A673 (cell line): ENCODE measurements at places on chromosomes 16 and 17. TPM values are rescaled to one million over a fixed set of nuclear protein-coding genes. Genes with fewer than 3 reads are reported as not detected.

The MEOX1 gene
- 0.82 and 1.1 TPM in 2 replicates for total RNA-seq

The PRSS22 gene
- total RNA-seq = not detected in 2 replicates

GRCh38 chr17:65604070-65604469 is 42.6 kb upstream of the AXIN2 start:
- H3K27me3 ChIP-seq = no peaks in the 10 kb centered on the region
- peak; percentile 51 for DNase-seq
- H3K4me1 ChIP-seq = no peaks in the 10 kb centered on the region
- no peak overlapping the region for H3K27ac ChIP-seq
- H3K36me3 ChIP-seq = no peaks in the 10 kb centered on the region

DNA sequence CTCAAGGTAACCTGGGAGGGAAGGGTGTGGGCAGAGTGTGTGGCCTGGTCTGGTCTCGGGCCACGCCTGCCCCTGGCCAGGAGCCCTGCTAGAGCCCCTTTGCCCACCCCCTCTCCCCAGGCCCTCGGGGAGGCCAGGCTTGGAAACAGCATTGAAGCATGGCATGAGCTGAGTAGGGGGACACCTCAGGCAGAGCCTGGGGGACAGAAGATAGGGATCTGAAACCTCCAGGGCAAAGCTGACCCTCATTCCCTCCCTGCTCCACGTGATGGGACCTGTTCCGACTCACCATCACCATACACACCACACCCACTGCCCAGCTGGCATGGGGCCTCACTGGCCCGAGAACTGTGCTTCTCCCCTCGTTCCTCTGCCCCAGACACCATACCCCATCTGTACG is 2.5 kb downstream of the RFNG start:
- H3K27ac ChIP-seq = no peak overlapping the region
- no peak for DNase-seq
- peaks cover 25% of the 10 kb centered on the region for H3K36me3 ChIP-seq

DNA sequence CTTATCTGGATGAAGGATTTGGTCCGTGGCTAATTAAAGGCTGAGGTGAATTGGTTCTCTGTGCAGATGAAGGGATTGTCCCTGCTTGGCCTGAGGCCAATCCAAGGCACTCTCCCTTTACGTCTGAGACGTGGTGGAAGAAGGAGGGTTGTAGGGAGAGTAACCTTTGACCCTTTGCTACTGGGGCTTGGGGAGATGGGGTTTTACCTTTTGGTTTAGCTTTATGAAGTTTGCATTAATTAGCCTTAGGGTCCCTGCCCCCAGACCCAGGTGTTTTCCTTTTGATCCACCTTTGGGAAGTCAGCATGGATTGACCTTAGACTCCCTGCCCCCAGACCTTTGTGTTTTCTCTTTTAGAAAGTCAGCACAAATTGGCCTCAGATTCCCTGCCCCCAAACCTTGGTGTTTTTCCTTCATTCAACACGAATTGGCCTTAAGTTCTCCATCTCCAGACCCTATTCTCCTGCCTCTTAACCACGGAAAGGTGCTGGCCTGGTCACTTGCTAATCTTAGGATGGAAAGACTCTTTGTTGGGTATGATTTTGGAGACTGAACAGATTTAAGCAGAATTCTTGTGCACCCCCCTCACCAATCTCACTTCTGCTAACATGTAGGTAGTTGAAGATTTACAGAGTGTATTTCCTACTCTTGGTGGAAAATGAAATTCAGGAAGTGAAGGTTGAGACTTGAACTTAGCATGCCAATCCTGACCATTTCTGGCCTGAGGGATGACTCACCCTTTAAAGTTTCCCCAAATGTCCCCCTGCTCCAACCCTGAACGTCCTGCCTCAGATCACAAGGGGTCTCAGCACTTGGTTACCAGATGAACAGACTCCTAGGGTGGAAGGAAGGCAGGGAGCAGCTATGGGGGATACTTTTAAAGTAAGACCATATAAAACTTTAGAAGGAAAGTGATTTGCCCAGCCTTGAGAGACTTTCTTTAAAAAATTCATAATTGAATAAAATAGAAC is 23.1 kb upstream of the MMD start:
- no peak for DNase-seq
- H3K27ac ChIP-seq = no peak overlapping the region
- no peaks in the 10 kb centered on the region for H3K27me3 ChIP-seq
- H3K36me3 ChIP-seq = no peaks in the 10 kb centered on the region

GRCh38 chr17:51802544-51802943 is 356.0 kb downstream of the CA10 start:
- no peaks in the 10 kb centered on the region for H3K36me3 ChIP-seq
- no peaks in the 10 kb centered on the region for H3K27me3 ChIP-seq
- no peaks in the 10 kb centered on the region for H3K4me1 ChIP-seq
- no peak for DNase-seq
- H3K4me3 ChIP-seq = no peak overlapping the region

GRCh38 chr17:81448442-81448841 is 53.2 kb downstream of the BAHCC1 start:
- no peak overlapping the region for H3K27ac ChIP-seq
- peaks cover 31% of the 10 kb centered on the region for H3K36me3 ChIP-seq
- no peak overlapping the region for H3K4me3 ChIP-seq
- H3K4me1 ChIP-seq = peaks cover 5% of the 10 kb centered on the region

DNA sequence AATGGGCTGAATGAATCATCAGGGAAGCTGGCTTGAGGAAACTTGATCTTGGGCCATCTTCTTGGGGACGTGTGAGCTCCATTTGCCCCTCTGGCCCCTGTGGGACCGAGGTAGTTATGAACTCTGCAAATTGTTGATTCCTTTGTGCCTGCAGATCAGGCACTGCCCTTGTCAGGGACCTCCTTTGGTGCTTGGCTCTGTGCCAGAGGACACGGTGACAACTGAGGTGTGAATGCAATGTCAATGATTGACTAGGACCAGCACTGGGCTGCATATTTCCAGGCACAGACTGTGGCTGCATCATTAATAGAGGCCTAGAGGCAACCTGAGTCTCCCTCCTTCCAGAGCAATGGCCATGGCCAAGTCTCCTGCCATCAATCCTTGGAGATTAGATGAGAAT is 23.8 kb downstream of the PDILT start:
- no peak overlapping the region for H3K27ac ChIP-seq
- no peak for DNase-seq
- H3K36me3 ChIP-seq = no peaks in the 10 kb centered on the region
- H3K4me3 ChIP-seq = no peak overlapping the region
- no peaks in the 10 kb centered on the region for H3K4me1 ChIP-seq

DNA sequence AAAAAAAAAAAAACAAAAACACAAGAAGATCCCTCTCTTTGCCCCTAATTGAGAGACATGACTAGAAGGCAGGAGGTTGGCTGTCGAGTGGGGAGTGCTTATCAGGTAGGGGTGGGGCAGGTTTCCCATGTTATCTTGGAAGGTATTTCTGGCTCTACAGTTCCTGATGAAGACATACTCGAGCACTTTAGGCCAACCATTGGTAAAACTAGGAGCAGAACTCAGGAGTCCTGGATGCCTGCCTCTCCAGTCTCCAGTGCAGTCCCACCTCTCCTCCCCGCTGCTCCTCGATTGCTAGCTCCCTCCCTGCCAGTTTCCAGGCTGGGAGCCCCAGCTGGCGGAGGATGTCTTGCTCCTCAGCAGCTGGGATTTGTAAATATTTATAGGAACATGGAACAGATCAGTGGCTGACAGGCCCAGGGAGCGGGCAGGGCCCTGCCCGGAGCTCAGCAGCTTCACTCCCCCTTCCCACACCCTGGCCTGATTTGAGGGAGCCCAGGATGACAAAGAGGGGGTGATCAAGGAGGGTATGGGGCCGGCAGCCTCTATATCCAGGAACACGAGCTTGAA is 11.4 kb upstream of the C1QL1 start:
- DNase-seq = no peak
- no peaks in the 10 kb centered on the region for H3K4me1 ChIP-seq
- no peaks in the 10 kb centered on the region for H3K36me3 ChIP-seq
- no peaks in the 10 kb centered on the region for H3K27me3 ChIP-seq

- no peaks in the 10 kb centered on the region for H3K36me3 ChIP-seq
- H3K27ac ChIP-seq = peak overlapping the region; percentile 88
- peak overlapping the region; percentile 90 for H3K4me3 ChIP-seq
- H3K27me3 ChIP-seq = no peaks in the 10 kb centered on the region
- H3K4me1 ChIP-seq = peaks cover 27% of the 10 kb centered on the region
These were observed 10.9 kb upstream of the ZFHX3 start for GRCh38 chr16:73058616-73059409.

GRCh38 chr17:46770818-46771560 is 47.5 kb downstream of the WNT3 start:
- no peaks in the 10 kb centered on the region for H3K36me3 ChIP-seq
- H3K27ac ChIP-seq = peak overlapping the region; percentile 37
- no peaks in the 10 kb centered on the region for H3K4me1 ChIP-seq
- DNase-seq = peak; percentile 45
- H3K4me3 ChIP-seq = peak overlapping the region; percentile 44

DNA sequence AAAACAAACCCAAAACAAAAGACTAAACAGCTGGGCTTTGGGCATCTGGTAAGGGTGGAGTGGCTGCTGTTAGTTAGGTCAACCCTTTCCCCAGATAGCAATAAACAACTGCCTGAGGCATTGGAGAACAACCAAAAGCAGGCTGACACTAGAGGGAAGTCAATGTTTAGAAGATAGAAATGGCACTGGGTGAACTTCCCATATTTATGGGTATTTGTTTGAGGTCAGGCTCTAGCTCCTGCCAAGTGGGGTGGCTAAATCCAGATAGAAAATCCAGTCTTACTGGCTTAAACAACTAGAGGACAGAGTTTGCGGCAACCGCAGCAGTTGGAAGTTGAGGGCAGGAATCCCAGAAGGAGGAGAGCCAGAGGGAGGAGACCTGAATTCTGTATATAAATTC is 79.4 kb downstream of the SDK2 start:
- no peak overlapping the region for H3K27ac ChIP-seq
- DNase-seq = no peak
- no peaks in the 10 kb centered on the region for H3K27me3 ChIP-seq
- H3K4me3 ChIP-seq = no peak overlapping the region
- no peaks in the 10 kb centered on the region for H3K4me1 ChIP-seq

GRCh38 chr17:10724546-10725195 is 5.2 kb downstream of the TMEM220 start:
- H3K27me3 ChIP-seq = no peaks in the 10 kb centered on the region
- DNase-seq = no peak
- H3K27ac ChIP-seq = no peak overlapping the region
- H3K4me1 ChIP-seq = no peaks in the 10 kb centered on the region
- no peaks in the 10 kb centered on the region for H3K36me3 ChIP-seq
- H3K4me3 ChIP-seq = no peak overlapping the region

DNA sequence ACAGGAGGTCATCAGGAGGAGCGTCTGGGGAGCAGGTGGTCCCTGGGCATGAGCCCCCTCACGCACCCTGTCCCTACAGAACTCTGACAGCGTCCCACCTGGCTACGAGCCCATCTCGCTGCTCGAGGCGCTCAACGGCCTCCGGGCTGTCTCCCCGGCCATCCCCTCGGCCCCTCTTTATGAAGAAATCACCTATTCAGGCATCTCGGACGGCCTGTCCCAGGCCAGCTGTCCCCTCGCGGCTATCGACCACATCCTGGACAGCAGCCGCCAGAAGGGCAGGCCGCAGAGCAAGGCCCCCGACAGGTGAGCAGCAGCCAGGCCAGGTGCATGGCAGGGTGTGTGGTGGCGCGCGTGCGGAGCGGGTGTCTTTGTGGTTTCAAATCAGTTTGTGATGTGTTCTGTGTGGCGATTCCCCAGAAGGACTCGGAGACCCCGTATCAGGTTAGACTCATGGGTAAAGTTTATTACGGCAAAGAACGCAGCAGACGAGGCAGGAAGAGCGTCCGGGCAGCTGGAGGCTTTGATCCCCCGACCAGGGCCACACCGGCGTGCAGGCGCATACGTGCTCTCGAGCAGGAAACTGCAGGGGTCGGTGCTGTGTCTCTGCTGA is 11.8 kb upstream of the NUDT16L1 start:
- peaks cover 7% of the 10 kb centered on the region for H3K4me1 ChIP-seq
- H3K4me3 ChIP-seq = no peak overlapping the region
- no peak for DNase-seq
- no peaks in the 10 kb centered on the region for H3K36me3 ChIP-seq
